Neuronal stem cell (in vitro differentiated cells): ENCODE measurements at places on chromosomes 16 and 17.

DNA sequence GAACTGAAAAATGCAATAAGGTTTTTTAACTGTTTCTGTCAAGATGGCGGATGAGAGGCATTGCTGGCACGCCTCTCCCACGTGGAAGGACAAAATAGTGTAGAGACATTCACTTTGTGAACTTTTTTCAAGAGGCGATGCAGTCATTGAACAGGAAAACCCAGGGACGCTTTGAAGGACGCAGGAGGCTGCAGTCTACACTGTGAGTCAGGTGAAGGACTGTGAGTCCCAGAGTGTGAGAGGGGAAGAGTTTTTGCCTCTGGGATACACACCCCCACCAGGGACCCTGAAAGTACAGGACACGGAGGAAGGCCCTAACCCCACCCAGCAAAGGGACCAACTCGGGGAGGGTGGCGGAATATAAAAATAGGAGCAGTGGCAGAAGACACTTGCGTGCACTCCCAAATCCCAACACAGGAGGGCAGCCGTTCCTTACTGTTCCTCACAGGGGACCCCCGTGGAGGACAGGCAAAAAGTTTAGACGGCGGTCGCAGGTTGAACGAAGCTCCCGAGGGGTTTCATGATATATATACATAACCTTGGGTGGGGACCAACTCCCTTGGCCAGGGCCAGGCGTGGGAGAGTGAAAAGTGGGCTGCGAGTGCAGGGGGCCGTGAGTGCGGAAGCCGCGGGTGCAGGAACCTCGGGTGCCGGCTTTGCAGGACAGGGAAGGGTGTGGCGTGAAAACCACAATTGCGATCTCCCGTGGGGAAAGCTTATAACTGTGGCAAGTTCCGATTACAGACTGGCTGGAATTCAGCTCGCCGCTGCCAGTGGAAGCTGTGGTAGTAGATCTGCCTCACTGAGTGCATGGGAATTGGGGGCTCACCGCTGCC, 82.0 kb upstream of the ALOX12 start:
- peak; percentile 30 for DNase-seq
- H3K27me3 ChIP-seq = no peaks in the 10 kb centered on the region
- H3K4me1 ChIP-seq = no peaks in the 10 kb centered on the region
- H3K27ac ChIP-seq = no peak overlapping the region
- H3K4me3 ChIP-seq = peak overlapping the region; percentile 37
- no peaks in the 10 kb centered on the region for H3K36me3 ChIP-seq

GRCh38 chr17:76840884-76841775, 27.1 kb upstream of the MGAT5B start:
- peak overlapping the region; percentile 84 for H3K27ac ChIP-seq
- no peaks in the 10 kb centered on the region for H3K27me3 ChIP-seq
- H3K36me3 ChIP-seq = no peaks in the 10 kb centered on the region
- no peak for DNase-seq
- H3K4me1 ChIP-seq = peaks cover 20% of the 10 kb centered on the region

GRCh38 chr16:2776500-2777139, 460 bp downstream of the ELOB start:
- no peaks in the 10 kb centered on the region for H3K27me3 ChIP-seq
- H3K36me3 ChIP-seq = peaks cover 27% of the 10 kb centered on the region
- DNase-seq = peak; percentile 36
- peaks cover 11% of the 10 kb centered on the region for H3K4me1 ChIP-seq

DNA sequence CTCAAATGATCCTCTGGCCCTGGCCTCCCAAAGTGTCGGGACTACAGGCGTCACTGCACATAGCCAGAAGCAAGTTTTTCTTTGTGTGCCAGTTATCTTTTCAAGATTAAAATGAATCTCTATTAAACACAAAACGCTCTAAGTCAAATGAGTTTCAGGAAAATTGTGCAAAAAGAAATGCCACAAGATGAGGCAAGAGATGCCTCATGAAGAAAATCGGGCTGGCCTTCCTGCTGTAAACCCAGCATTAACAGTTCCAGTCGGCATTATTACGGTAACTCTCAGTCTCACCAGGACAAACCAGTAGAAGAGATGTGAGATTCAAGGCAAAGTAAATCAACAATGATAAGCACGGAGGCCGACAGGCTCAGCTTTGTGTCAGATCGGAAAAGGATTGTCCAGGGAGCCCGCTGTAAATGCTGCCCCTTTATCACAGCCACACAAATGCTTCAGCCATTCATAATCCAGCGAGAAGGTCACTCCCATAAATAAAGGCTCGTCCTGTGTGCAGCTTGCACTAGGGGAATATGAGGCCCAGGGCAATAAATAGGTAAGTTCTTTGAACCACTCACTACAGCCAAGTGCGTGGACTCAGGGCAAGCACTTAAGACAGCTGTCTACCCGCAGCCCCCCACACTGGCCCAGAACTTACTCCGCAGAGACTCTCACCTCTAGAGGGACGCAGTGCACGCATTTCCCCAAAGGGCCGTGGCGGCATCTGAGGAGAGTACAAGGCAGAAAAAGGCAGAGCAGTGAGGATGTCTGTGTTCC, 27.2 kb downstream of the NPLOC4 start:
- H3K27ac ChIP-seq = no peak overlapping the region
- no peaks in the 10 kb centered on the region for H3K4me1 ChIP-seq
- peaks cover 44% of the 10 kb centered on the region for H3K36me3 ChIP-seq
- no peaks in the 10 kb centered on the region for H3K27me3 ChIP-seq
- H3K4me3 ChIP-seq = no peak overlapping the region
- no peak for DNase-seq

- no peaks in the 10 kb centered on the region for H3K27me3 ChIP-seq
- no peak for DNase-seq
Measured at GRCh38 chr16:65666132-65666941, 544.5 kb upstream of the CDH11 start.

- DNase-seq = no peak
- H3K4me3 ChIP-seq = no peak overlapping the region
- H3K27ac ChIP-seq = no peak overlapping the region
- H3K36me3 ChIP-seq = no peaks in the 10 kb centered on the region
- peaks cover 3% of the 10 kb centered on the region for H3K27me3 ChIP-seq
Measured at GRCh38 chr16:17168181-17168580, 302.6 kb downstream of the XYLT1 start.

GRCh38 chr16:67865318-67865717, 7.5 kb upstream of the EDC4 start:
- H3K4me3 ChIP-seq = no peak overlapping the region
- peaks cover 5% of the 10 kb centered on the region for H3K4me1 ChIP-seq
- peaks cover 95% of the 10 kb centered on the region for H3K36me3 ChIP-seq
- H3K27me3 ChIP-seq = no peaks in the 10 kb centered on the region
- H3K27ac ChIP-seq = no peak overlapping the region
- no peak for DNase-seq

DNA sequence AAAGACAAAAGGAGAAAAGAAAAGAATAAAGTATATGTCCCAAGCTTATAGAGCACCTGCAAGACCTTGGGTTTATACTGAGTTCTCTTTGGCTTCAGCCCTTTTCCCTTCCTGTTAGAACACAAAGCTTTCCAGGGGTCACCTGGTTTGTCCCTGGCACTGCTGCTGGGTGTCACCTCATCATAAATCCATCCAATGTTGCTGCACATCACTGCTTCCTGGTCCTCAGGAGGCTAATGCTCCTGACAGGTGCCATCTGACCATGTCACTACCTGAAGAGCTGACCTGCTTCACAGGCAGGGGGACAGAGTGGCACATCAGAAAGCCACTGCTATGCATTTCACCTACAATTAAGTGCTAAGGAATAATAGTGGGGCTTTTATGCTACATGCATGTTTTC, 164.6 kb upstream of the ELAC2 start:
- H3K27ac ChIP-seq = no peak overlapping the region
- H3K27me3 ChIP-seq = no peaks in the 10 kb centered on the region
- no peak overlapping the region for H3K4me3 ChIP-seq

DNA sequence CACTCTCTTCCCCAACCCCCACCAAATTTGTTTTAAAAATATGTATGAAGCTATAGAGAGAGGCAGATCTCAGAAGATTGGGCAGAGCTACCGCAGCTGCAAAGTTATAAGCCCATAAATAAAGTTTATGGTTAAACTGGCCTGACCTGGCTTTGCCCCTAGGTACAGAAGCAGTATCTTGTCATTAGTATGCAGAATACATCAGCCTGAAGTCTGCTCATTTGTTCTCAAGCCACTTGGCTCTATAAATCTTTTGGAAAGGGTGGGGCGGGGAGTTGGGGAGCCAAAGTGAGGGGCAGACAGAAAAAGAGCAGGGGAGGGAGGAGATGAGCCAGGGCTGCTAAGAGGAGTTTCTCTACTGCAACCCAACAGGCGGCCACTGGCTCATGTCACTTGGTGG, 113.2 kb downstream of the SOX9 start:
- no peak for DNase-seq
- no peak overlapping the region for H3K27ac ChIP-seq
- H3K27me3 ChIP-seq = no peaks in the 10 kb centered on the region
- no peaks in the 10 kb centered on the region for H3K4me1 ChIP-seq
- H3K36me3 ChIP-seq = no peaks in the 10 kb centered on the region

- H3K36me3 ChIP-seq = peaks cover 87% of the 10 kb centered on the region
- peak overlapping the region; percentile 95 for H3K27ac ChIP-seq
- H3K27me3 ChIP-seq = no peaks in the 10 kb centered on the region
- H3K4me3 ChIP-seq = no peak overlapping the region
Measured at GRCh38 chr17:42329025-42329976, 41.0 kb downstream of the STAT5A start.

DNA sequence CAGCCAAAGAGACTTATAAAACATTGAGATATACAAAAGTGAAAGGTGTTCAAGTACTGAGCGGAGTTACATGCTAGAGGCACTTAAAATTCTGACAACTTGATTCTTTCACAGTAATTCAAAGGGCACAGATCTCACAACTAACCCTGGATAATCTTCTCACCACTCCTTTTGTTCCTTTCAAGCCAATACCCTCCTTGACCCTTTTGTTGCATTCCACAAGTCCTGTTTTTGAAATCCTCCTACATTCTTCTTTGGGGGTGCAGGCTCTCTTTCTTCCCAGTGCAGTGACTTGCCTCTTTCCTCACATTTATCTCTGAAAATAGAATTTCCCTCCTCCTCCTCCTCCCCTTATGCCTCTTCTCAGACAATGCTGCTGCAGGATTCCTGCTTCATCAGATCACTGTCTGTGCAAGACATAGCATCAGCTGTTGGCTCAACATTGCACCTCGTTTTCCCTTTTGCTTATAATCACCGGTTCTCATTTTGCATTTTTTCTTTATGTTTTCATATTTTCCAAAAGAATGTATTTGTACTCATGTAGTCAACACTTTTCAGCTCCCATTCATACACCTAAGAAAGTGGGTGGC, 199.3 kb downstream of the CDH8 start:
- H3K4me1 ChIP-seq = peaks cover 28% of the 10 kb centered on the region
- no peaks in the 10 kb centered on the region for H3K27me3 ChIP-seq
- peak overlapping the region; percentile 75 for H3K27ac ChIP-seq

GRCh38 chr16:27597361-27597760, 47.4 kb downstream of the KATNIP start:
- H3K4me3 ChIP-seq = no peak overlapping the region
- no peak for DNase-seq
- no peak overlapping the region for H3K27ac ChIP-seq
- no peaks in the 10 kb centered on the region for H3K27me3 ChIP-seq
- H3K4me1 ChIP-seq = peaks cover 19% of the 10 kb centered on the region

DNA sequence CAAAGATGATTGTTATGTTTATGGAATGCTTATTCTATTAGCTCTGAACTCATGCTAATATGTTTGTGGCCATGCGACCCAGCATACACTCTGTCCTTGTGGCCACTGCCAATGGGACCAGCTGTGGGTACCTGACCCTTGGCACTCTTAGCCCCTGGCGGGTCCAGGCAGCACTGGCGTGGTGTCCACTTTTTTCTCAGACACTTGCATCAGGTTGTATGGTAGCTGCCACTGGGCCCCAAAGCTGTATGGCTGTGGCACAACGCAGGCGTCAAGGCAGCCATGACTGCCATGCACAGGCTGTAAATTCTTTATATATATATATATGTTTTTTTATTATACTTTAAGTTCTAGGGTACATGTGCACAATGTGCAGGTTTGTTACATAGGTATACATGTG, 12.2 kb upstream of the WNT9B start:
- no peak for DNase-seq
- peaks cover 3% of the 10 kb centered on the region for H3K4me1 ChIP-seq

GRCh38 chr17:62154909-62155308, 89.8 kb upstream of the MED13 start:
- no peak overlapping the region for H3K4me3 ChIP-seq
- H3K27me3 ChIP-seq = no peaks in the 10 kb centered on the region
- H3K36me3 ChIP-seq = no peaks in the 10 kb centered on the region
- DNase-seq = no peak
- no peaks in the 10 kb centered on the region for H3K4me1 ChIP-seq

GRCh38 chr16:85491058-85491771, 121.9 kb upstream of the GSE1 start:
- H3K27me3 ChIP-seq = no peaks in the 10 kb centered on the region
- H3K4me3 ChIP-seq = no peak overlapping the region
- peaks cover 6% of the 10 kb centered on the region for H3K4me1 ChIP-seq
- H3K27ac ChIP-seq = no peak overlapping the region

DNA sequence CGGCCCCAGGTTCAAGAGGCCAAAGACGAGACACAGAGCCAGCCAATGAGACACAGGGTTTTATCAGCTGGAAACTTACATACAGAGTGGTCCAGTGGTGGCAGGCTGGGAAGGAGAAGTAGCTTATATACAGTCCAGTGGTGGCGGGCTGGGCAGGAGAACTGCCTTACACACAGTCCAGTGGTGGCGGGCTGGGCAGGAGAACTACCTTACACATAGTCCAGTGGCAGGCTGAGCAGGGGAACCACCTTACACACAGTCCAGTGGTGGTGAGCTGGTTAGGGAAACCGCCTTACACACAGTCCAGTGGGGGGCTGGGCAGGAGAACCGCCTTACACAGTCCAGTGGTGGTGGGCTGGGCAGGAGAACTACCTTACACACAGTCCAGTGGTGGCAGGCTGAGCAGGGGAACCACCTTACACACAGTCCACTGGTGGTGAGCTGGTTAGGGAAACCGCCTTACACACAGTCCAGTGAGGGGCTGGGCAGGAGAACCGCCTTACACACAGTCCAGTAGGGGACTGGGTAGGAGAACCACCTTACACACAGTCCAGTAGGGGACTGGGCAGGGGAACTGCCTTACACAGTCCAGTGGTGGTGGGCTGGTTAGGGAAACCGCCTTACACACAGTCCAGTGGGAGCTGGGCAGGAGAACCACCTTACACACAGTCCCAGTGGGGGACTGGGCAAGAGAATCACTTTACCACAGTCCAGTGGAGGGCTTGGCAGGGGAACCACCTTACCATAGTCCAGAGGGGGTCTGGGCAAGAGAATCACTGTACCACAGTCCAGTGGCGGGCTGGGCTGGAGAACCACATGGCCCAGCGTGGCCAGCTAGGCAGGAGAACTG, 90.9 kb downstream of the GAS7 start:
- no peak overlapping the region for H3K27ac ChIP-seq
- no peak for DNase-seq
- no peaks in the 10 kb centered on the region for H3K36me3 ChIP-seq
- H3K4me3 ChIP-seq = no peak overlapping the region

DNA sequence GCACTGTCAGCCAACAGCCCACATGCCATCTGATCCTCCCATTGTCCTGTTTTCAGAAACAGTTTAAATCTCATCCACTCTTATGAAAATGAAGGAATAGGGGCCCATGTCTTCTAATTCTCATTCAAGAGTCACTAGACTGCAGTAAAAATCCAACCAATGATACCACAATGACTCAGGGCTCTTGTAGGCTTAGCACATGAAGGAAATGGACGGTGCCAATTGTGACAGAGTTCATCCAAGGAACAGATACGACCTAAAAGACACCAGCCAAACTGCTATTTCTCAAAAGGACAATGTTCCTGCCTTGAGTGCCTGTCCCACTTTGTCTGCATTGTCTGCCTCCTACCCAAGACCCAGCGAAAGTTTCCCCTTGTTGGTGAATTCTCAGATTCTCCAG, 204.8 kb upstream of the COX10 start:
- DNase-seq = no peak
- H3K4me1 ChIP-seq = peaks cover 16% of the 10 kb centered on the region
- no peaks in the 10 kb centered on the region for H3K27me3 ChIP-seq
- H3K4me3 ChIP-seq = no peak overlapping the region
- no peak overlapping the region for H3K27ac ChIP-seq
- H3K36me3 ChIP-seq = no peaks in the 10 kb centered on the region
